ENCODE measurements at places on chromosomes 7 and 10.

- no peak for DNase-seq
Measured at GRCh38 chr10:86522510-86522855, 891 bp upstream of the WAPL start.

- DNase-seq: no peak
Measured at GRCh38 chr10:6135039-6135438, 46.2 kb downstream of the RBM17 start.

- DNase-seq: peak; percentile 50
Measured at GRCh38 chr7:100406767-100407166, 21.7 kb downstream of the ZCWPW1 start.

DNA sequence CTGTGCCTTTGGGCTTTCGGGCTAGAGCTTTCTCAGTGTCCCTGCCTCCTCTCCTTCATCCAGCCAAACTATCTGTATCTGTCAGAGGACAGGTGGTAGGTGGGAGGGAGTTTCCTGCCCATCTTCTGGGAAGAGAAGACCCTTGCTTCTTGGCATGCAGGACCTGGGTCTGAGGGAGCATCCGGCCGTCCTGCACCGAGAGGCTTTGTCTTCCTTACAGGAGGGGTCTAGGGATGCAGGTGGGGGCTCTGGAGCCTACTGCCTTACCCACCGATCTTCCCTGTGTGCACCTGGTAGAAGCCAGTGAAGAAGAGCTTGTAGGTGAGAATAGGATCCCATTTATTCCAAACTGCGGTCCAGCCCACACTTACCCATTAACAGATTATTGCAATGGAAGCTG is 5.8 kb upstream of the KLF6 start:
- DNase-seq: no peak

- DNase-seq: peak; percentile 81
Measured at GRCh38 chr7:50792342-50793119, 9.8 kb upstream of the GRB10 start.

- no peak for DNase-seq
Measured at GRCh38 chr7:43753843-43754242, 4.6 kb upstream of the BLVRA start.

DNA sequence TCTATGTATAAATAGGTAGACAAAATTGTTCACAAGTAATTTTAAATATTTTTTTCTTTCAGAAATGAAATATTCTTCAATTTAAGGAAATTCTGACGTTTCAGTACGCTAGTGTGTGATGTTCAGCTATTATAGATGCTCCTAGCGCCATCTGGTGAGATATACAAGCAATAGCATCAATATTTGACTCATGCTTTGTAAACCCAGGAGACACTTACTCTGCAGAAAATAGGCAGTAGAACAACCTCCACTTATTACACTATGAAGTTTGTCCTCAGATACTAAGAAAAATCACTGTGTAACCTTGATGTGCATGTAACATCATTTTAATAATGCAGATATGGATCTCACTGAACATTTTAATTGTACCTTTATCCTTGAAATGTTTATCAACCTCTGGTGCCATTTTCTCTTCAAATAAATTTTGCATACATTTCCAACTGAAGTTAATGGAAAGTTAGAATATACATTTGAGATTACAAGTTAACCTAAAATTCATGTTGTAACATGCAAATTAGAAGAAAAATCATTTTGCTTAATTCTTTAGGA is 151.5 kb upstream of the FAM3C start:
- peak; percentile 57 for DNase-seq

DNA sequence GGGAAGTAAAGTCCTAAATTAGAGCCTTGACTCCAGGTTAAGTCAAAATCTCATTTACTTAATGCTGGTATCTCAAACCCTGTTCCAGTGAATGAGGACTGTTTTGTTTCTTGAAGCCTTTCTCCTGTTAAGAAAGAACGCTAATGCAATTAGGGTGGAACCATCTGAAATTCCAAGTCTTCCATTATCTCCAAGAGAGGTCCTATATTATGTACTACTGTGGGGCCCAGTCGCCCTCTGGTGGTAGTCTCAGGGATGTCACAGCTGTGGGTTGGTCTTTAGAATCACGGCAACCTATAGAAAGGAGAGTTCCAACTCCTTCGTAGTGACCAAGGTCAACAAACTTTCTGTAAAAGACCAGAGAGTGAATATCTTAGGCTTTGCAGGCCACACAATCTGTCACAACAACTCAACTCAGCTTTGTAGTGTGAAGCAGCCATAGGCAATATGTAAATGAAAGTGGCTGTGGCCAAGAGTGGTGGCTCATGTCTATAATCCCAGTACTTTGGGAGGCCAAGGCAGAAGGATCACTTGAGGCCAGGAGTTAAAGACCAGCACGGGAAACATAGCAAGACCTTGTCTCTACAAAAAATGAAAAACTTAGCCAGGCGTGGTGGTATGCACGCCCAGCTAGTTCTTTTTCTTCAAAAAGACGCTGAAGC is 9.3 kb downstream of the RPP38 start:
- peak; percentile 64 for DNase-seq

GRCh38 chr7:106111655-106112117 is 426 bp downstream of the SYPL1 start:
- no peak for DNase-seq

GRCh38 chr10:125646311-125646710 is 36.7 kb downstream of the TEX36 start:
- no peak for DNase-seq

- no peak for DNase-seq
Measured at GRCh38 chr7:45150199-45150598, 7.4 kb upstream of the RAMP3 start.

DNA sequence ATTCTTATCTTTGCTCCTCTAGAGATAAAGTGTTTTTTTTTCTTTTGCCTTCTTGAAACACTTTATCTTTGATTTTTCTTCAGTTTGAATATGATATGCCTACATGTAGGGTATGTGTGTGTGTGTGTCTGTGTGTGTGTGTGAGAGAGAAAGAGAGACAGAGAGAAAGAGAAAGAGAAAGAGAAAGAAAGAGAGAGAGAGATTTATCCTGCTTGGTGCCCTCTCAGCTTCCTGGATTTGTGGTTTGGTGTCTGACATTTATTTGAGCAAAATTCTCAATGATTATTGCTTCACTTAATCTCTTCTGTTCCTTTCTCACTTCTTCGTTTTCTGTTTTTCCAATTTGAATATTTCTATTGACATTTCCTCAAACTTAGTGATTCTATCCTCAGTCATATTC is 60.3 kb downstream of the RAB18 start:
- DNase-seq: no peak

Data from fibroblast of skin of abdomen (primary cell).